NCI-H2029 (cell line): ENCODE measurements at places on chromosomes 6 and 20.
A peak's percentile ranks its signal among the peaks of the same experiment; 100 is the strongest.

DNA sequence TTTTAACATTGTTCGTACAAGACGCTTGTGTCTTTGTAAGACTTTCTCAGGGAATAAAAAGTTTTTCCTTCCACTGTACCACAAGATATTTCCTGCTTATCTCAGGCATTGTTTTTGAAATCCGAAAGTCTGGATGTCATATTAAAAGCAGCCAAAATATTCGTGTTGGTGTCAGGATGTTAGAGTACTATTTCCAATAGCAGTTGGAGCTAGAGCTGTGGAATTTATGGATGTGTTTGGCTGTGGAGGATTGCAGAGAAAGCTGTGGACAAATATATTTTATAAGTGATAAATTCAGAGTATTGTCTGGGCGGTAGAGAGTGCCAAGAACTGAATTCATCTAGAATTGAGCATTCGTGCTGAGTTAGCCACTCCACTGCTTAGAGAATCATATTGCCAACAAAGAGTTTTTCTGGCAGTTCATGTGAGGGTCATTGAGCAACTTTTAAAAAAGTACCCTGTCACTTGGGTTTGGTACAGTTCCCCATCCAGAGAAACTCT lies 57.7 kb downstream of the ZDHHC14 start:
- no peak for DNase-seq

- peak; percentile 43 for DNase-seq
Observed at GRCh38 chr20:20360464-20360863, 7.4 kb upstream of the INSM1 start.

DNA sequence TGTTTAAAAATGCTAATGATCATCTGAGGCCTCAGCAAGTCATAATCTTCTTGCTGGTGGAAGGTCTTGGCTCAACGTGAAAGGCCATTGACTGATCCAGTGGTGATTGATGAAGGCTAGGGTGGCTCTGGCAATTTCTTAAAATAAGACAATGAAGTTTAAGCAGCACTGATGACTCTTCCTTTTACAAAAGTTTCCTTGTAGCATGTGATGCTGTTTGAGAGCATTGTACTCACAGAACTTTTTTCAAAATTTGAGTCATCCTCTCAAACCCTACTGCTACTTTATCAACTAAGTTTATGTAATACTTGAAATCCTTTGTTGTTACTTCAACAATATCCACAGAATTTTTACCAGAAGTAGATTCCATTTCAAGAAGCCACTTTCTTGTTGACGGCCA lies 382.3 kb downstream of the ESR1 start:
- DNase-seq, result no peak

DNA sequence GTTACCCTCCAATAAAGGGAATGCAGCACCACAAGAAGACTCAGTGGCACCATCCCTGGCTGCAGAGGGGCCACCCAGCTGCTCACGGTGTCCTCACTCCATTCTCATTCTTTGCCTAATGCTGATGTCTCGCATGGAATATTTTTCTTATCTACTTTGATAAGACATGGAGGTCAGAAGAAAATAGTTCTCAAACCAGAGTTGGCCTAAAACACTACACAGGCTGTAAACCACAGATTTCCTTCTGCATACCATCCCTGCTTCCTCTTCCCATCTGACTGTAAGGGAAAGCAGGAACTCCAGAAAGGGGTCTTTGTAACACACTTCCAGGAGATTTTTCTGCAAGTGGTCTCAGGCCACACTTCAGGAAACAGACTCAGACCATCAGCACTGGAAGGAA lies 43.1 kb upstream of the CD93 start:
- no peak for DNase-seq

GRCh38 chr6:28814032-28814976 lies 109.5 kb downstream of the TRIM27 start:
- DNase-seq, result no peak
